ENCODE measurements at places on chromosomes 5 and 9.

DNA sequence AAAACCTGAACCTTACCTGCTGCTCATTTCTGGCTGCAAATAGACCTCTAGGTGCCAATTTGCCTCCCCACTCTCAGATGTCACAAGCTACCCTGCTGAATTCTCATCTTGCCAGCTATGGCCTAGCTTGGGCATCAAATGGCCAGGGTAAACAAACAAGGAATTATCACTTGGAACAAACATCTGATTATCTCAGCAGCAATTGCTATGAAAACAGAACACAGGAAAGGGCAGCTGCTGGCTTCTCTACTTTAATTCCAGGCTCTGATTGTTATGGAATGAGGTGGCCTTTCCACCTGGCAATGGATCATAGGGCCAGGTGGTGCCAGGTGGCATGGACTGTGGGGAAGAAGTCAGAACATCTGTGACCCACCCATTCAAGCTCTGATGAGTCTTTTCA lies 505.1 kb downstream of the TLR4 start:
- no peak for DNase-seq

GRCh38 chr5:38456657-38457399 lies 99.6 kb downstream of the LIFR start:
- DNase-seq, result no peak

- no peak for DNase-seq
Observed at GRCh38 chr9:96510258-96510657, 60.3 kb downstream of the HABP4 start.

DNA sequence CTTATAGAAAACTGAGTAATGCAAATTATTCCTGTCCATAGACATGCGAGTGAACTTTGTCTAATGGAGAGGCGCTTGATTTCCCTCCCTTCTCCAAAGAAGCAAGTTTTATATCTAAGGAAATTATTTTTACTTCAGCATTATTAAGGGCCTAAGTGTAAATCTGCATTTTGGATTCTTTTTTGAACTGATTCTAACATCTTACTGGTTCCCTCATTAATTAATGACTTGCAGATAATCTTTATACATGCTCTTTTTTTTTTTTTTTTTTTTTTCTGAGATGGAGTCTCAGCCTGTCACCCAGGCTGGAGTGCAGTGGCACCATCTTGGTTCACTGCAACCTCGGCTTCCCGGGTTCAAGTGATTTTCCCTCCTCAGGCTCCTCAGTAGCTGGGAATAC lies 209.5 kb downstream of the TLE4 start:
- DNase-seq, result no peak

DNA sequence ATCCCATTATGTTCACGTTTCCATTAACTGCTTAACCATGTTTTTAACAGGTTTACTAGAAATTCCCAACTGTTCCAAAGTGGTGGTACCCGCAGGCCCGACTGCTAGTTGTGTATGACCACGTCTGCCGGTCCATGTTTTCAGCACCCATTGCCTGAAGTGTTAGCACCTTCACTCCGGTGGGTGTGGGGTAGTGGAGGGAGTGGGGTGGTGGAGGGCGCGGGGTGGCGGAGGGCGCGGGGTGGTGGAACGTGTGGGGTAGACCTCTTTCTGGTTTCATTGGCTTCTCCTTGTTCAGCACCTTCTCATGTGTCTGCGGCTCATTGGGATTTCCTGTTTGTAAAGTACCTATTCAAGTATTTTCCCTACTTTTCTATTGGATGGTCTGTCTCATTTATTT lies 37.7 kb downstream of the TPPP start:
- no peak for DNase-seq

DNA sequence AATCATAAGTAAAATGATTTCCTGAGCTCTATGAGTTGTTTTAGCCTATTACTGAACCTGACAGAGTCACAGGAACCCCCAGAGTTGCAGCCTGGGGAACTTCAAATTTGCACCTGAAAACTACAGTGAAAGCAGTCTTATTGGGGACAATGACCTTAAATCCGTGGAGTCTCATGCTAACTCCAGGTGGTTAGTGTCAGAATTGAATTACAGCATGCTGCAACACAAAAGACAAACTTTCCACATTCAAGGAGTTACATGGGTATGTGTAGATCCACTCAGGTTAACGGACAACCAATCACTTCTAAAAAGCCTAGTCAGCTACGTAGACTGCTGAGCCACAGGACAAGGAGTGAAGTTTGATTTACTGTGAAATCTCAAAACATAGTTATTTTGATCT lies 49.7 kb downstream of the PLPP1 start:
- DNase-seq, result no peak

DNA sequence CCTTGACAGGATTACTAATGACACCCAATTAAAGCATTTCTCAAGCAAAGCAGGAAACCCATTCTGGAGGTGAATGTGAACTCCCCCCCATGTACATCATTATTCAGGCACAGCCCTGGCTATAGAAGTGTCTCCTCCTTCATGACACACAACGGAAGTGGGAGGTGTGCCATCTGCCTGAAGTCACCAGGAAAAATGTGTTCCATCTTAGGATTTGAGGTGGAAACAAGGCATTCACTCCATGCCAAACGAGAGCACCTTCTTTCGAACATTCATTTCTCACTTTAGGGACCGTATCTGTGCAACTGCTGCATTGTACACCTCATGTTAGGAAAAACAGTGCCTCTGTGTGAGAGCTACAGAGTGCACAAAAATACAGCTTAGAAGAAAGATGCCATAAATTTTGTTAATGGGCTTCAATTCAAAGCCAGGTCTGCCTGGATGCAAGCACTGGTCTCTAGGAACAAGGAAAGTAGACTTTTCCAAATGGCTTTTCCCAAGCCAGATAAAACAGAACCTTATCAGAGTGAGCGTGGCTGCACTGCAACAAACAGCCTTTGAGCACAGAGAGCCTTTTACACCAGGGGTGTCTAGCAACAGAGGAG lies 19.4 kb downstream of the GOLM1 start:
- DNase-seq, result no peak

GRCh38 chr5:59360130-59360555 lies 533.4 kb downstream of the PDE4D start:
- no peak for DNase-seq

Data from GM04504 (cell line).